ENCODE measurements at places on chromosomes 12 and 14.
A peak's percentile ranks its signal among the peaks of the same experiment; 100 is the strongest.

DNA sequence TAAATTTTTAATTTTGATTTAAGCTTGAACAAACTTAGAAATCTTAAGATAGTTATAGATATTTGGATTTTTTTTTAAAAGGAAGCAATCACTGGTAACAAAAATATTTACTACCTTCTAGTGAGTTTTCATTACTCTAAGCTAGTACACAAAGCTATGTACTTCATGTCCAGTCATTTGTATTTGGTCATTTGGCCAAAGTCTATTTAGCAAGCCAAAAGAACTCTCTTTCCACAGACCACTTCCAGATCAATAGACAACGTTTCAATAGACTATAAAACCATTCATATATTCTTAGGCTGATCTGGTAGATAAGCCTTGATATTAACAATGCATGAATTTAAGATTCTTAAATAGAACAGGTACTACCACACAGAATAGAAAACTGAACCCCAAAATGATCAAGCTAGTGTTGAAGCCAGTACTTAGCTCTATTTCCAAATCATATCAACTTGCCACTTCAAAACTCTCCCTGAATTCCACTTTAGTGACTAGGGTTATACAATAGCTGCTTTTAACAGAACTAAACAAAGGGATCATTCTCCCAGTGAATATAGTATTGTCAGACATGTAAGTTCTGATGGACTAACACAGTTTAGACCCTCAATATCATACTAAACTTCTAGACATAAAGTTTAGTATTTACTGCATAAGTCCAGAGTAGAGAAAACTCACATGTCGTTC is 21.7 kb downstream of the CAPRIN2 start:
- H3K36me3 ChIP-seq, result peaks cover 80% of the 10 kb centered on the region
- H3K27me3 ChIP-seq, result no peaks in the 10 kb centered on the region
- no peak overlapping the region for H3K4me3 ChIP-seq
- peak overlapping the region; percentile 45 for H3K27ac ChIP-seq
- no peak for DNase-seq

DNA sequence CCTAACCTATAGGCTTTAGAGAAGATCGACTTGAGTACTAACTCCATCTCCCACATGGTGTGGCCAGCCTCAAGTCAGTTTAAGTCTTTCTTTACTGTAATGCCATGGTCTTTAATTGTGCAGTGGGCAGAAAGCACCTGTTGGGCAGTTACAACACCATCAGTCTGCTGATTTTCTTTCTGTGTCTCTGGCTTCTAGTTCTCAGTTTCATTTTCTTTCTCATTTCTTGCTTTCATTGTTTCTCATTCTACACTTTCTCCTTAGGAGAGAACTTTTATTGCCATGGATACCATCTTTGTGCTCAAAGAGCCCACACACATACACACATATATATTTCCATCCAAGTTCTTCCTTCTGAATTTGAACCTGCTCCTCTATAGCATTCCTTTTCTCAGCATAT is 96.1 kb upstream of the SLC16A7 start:
- DNase-seq, result no peak
- no peak overlapping the region for H3K27ac ChIP-seq
- H3K36me3 ChIP-seq, result no peaks in the 10 kb centered on the region
- no peaks in the 10 kb centered on the region for H3K27me3 ChIP-seq
- H3K4me1 ChIP-seq, result no peaks in the 10 kb centered on the region
- no peak overlapping the region for H3K4me3 ChIP-seq

DNA sequence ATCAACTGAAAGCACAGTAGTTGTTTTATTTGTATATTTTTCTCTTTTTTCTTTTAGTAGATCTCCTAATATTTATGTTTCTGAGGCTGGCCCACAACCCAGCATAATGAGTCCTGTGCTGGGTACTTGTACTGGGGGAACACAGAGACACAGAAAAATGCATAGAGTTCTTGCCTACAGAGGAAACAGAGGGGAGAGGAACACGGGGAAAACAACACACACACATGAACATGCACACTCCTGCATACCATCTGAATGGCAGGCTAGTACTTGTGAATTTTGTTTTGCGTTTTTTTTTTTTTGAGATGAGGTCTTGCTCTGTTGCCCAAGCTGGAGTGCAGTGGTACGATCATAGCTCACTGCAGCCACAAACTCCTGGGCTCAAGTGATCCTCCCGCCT is 21.3 kb downstream of the PITPNM2 start:
- H3K36me3 ChIP-seq, result no peaks in the 10 kb centered on the region
- H3K27me3 ChIP-seq, result no peaks in the 10 kb centered on the region
- no peak overlapping the region for H3K27ac ChIP-seq

DNA sequence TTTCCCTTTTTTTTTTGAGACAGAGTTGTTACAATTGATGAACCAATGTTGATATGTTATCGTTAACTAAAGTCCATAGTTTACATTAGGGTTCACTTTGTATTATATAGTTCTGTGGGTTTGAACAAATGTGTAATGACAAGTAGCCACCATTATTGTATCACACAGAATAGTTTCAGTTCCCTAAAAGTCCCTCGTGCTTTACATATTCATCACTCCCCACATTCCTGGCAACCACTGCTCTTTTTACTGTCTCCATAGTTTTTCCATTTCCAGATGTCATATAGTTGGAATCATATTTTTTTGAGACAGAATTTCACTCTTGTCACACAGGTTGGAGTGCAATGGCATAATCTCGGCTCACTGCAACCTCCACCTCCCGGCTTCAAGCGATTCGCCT is 12.5 kb downstream of the HSD17B6 start:
- no peaks in the 10 kb centered on the region for H3K4me1 ChIP-seq
- no peak overlapping the region for H3K4me3 ChIP-seq
- no peaks in the 10 kb centered on the region for H3K27me3 ChIP-seq
- H3K36me3 ChIP-seq, result no peaks in the 10 kb centered on the region
- no peak overlapping the region for H3K27ac ChIP-seq

- H3K4me1 ChIP-seq, result no peaks in the 10 kb centered on the region
- DNase-seq, result peak; percentile 30
- no peaks in the 10 kb centered on the region for H3K36me3 ChIP-seq
- H3K4me3 ChIP-seq, result no peak overlapping the region
- no peaks in the 10 kb centered on the region for H3K27me3 ChIP-seq
Observed at GRCh38 chr14:96064866-96065265, 25.7 kb downstream of the C14orf132 start.

DNA sequence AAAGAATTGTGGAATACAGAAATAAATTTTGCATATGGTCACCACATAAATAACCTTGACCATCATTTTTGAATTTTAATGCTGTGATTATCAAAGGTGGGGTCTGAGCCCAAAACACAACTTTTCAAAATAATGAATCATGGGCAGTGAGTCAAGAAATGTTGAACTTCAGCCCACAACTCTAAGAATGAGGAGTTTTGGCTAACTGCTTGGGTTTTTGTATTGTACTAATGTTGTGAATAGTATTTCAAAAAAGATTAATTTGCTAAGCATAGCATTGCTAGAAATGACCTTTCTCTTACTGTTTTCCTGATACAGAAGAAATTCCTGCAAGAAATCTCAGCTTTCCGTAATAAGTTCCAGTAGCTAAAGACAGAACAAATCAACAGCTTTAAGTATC is 24.4 kb upstream of the YARS2 start:
- H3K36me3 ChIP-seq, result no peaks in the 10 kb centered on the region
- H3K4me3 ChIP-seq, result no peak overlapping the region
- H3K27me3 ChIP-seq, result no peaks in the 10 kb centered on the region
- no peak overlapping the region for H3K27ac ChIP-seq
- H3K4me1 ChIP-seq, result no peaks in the 10 kb centered on the region
- no peak for DNase-seq

DNA sequence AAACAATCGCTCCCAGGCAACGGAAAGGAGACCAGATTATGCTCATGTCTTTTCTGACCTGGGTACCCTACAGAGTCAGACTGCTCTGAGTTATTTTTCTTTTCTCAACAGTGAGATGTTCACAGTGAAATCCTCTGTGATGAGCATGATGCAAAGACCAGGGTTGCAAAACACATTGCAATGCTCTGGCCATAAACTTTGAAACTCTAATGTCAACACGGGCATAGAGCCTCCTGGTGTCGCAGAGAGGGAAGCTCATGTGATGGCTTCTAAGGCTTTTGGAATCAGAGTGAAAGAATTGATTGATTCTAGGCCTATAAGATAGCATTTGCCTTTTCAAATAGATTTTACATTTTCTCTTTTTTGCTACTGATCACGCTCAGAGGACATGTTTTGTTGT is 193.4 kb downstream of the RASSF9 start:
- H3K27me3 ChIP-seq, result no peaks in the 10 kb centered on the region
- H3K27ac ChIP-seq, result no peak overlapping the region
- no peak overlapping the region for H3K4me3 ChIP-seq

DNA sequence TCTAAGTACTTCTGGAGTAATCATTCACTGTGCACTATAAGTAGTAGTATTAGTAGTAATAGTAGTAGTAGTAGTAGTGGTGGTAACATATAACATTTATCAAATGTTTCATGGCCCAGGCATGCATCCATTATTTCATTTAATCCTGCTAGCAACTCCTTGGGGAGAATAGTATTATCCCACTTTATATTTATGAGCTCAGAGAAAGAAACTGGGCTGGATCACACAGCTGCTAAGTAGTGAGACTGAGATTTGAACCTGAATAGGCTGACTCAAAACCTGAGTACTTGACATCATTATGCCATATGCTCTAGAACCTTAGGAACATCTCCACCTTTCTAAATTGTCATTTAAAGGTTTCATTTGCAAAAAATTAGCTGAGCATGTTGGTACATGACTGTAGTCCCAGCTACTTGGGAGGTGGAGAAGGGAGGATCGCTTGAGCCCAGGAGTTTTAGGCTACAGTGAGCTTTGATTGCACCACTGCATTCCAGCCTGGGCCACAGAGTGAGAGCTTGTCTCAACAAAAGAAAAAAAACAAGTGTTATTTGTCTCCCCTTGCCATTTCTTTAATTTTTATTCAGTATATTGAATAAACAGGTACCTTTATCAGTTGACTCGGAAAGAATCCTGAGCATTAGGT is 11.4 kb upstream of the NID2 start:
- no peak for DNase-seq
- H3K36me3 ChIP-seq, result no peaks in the 10 kb centered on the region
- no peak overlapping the region for H3K27ac ChIP-seq
- no peak overlapping the region for H3K4me3 ChIP-seq

DNA sequence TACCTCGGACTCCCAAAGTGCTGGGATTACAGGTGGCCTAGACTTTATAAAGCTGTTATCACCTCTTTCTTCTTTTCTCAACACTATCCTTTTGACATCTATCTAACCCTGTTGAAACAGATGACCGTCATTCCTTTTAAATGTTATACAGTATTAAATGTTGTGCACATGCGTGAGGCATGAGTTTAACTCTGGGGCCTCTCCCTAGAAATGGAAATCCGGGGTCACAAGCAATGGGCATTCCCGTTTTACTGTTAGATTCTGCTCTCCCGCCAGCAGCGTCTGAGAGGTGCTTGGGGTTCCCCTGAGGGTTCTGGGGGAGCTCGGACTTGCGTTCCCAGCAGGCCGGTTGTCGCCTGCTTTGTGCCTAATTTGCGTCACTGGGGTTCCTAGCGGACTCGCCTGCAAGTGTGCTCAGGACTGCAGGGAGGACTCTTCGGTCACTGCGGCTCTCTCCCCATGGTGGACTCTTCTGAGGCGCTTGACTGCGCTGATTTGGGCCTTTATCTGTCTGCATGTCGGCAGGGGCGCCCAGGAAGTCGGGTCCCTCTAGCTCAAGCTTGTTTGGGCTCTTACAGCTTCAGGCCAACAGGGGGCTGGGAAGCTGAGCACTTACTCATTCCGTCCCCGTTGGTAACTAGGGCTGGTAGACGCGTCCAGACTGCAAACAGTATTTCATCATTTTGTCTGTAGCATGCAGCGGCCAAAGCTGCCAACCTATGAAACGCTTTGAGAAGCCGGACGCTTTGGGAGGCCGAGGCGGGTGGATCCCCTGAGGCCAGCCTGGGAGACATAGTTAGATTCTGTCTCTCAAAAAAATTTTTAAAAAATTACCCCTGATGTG is 1.2 kb upstream of the RAN start:
- H3K36me3 ChIP-seq, result peaks cover 32% of the 10 kb centered on the region
- peak overlapping the region; percentile 84 for H3K27ac ChIP-seq
- peak; percentile 94 for DNase-seq
- no peaks in the 10 kb centered on the region for H3K27me3 ChIP-seq
- H3K4me3 ChIP-seq, result peak overlapping the region; percentile 83

- no peaks in the 10 kb centered on the region for H3K4me1 ChIP-seq
- no peak overlapping the region for H3K27ac ChIP-seq
- H3K4me3 ChIP-seq, result no peak overlapping the region
- no peaks in the 10 kb centered on the region for H3K36me3 ChIP-seq
- no peak for DNase-seq
- no peaks in the 10 kb centered on the region for H3K27me3 ChIP-seq
Observed at GRCh38 chr12:40001406-40001805, 104.5 kb downstream of the SLC2A13 start.

DNA sequence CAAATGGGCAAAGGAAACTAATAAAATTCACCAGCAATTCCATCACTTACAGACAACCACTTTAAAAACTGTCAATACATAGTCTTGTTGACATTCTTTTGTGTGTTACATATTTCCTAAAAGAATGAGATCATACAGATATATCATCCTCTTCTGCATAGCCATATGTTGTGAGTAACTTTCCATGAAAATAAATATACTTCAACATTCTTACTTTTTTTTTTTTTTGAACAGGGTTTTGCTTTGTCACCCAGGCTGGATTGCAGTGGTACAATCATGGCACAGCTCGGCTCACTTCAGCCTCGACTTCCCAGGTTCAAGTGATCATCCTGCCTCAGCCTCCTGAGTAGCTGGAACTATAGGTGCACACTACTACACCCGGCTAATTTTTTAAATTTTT is 20.9 kb downstream of the ZC2HC1C start:
- no peak for DNase-seq
- no peaks in the 10 kb centered on the region for H3K27me3 ChIP-seq
- no peak overlapping the region for H3K27ac ChIP-seq
- H3K36me3 ChIP-seq, result peaks cover 63% of the 10 kb centered on the region

DNA sequence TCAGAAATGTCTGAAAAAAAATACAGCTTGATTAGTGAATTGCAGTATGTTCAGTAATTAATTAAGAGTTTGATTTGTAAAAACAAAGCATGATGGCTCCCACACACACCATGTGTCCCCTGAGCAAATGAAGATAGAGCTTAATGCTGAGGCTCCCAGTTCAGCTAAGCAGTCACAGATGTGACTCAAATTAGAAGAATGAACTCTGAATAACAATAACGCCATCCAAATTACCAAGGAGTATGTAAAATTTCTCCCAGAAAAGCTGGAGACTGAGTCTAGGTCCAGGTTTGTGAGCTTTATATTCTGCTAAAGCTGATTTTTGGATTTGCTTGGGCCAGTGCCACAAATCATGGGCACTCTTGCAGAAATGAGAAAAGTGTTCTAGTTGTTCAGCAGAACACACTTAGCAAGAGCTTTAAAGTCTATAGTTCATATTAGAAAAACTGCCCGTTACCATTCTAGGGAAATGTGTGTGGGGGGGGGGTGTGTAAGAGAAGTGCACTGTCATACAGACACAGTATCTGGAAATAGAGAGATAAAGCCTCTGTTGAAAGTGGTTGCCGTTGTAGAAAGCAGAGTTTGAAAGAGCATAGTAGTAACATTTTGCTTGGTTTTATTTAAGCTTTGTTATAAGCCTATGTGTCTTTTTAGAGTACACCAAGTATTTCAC is 253.1 kb downstream of the BCAT1 start:
- no peaks in the 10 kb centered on the region for H3K27me3 ChIP-seq
- no peaks in the 10 kb centered on the region for H3K36me3 ChIP-seq
- no peak for DNase-seq
- H3K4me1 ChIP-seq, result no peaks in the 10 kb centered on the region

- no peaks in the 10 kb centered on the region for H3K4me1 ChIP-seq
- H3K36me3 ChIP-seq, result no peaks in the 10 kb centered on the region
- no peaks in the 10 kb centered on the region for H3K27me3 ChIP-seq
- H3K4me3 ChIP-seq, result no peak overlapping the region
- H3K27ac ChIP-seq, result no peak overlapping the region
Observed at GRCh38 chr14:86826661-86827060, 1166.3 kb downstream of the GALC start.
